Inflammatory macrophage treated with lipopolysaccharide for 1 hour (primary cell): ENCODE measurements at places on chromosomes 3 and 15.

- DNase-seq, result no peak
Observed at GRCh38 chr15:73001840-73002239, 50.4 kb upstream of the NEO1 start.

DNA sequence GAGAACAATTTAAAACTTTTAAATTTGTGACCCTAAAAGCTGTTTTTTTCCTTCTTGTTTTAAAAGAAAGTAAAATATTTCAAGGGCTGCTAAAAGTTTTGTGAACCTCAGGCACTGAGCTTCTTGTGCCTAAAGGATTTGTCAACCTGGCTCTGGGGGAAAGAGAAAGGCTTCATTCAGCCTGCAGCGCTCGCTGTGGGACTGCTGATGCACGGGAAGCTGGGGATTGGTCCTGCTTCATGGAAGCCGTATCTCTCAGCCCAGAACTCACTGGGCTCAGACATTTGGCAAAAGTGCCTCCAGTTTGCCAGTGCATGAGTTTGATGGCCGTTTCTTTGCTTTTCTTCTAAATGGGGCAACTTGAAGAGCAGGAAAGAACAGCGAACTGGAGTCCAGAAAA, 30.8 kb downstream of the TPRG1 start:
- DNase-seq, result no peak

DNA sequence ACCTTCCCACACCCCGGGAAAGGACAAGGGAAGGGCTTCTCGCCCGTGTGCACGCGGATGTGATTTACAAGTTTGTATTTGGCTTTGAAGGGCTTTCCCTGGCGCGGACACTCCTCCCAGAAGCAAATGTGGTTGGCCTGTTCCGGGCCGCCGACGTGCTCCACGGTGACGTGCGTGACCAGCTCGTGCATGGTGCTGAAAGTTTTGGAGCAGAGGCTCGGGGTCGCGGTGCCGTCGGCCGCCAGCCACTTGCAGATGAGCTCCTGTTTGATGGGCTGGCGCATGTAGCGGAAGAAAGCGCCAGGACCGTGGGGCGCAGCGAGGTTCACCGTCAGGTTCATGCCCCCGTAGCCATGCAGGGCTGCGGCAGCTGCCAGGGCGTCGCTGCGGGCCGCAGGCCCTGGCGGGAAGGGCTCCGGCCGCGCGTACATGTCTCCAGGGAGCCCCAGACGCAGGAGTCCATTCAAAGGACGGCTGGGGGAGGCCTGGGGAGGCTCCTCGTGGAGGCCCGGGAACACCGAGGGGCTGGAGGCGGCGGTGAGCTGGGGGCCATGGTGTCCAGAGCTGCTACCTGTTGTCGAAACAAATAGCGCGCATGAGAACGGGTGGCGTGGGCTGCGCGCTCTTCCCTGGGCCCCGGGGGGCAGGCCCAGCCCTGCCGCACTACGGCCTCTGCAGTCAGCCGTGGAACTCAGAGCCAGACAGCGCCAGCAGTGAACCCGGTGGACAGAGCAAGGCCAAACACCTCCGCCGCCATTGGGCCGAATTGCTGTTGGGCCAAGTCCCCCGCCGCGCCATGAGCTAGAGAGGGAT, 10.2 kb downstream of the ZIC4 start:
- DNase-seq, result no peak

DNA sequence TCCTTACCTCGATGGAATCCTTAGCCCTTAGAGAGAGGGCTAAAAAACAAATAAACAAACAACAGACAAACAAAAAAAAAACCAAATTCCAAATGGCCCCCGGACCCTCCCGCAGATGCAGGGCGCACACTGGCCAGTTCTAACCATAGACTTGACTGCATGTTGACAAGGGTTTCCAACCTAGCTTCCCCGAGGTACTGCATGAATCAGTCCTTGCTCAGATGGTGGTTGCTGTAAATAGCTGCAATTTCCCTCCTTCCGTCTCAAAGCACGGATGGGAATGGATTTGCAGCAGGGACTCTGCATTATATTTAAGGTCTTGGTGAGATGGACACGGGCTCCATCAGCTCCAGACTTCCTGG, 162.8 kb downstream of the CD47 start:
- peak; percentile 35 for DNase-seq

DNA sequence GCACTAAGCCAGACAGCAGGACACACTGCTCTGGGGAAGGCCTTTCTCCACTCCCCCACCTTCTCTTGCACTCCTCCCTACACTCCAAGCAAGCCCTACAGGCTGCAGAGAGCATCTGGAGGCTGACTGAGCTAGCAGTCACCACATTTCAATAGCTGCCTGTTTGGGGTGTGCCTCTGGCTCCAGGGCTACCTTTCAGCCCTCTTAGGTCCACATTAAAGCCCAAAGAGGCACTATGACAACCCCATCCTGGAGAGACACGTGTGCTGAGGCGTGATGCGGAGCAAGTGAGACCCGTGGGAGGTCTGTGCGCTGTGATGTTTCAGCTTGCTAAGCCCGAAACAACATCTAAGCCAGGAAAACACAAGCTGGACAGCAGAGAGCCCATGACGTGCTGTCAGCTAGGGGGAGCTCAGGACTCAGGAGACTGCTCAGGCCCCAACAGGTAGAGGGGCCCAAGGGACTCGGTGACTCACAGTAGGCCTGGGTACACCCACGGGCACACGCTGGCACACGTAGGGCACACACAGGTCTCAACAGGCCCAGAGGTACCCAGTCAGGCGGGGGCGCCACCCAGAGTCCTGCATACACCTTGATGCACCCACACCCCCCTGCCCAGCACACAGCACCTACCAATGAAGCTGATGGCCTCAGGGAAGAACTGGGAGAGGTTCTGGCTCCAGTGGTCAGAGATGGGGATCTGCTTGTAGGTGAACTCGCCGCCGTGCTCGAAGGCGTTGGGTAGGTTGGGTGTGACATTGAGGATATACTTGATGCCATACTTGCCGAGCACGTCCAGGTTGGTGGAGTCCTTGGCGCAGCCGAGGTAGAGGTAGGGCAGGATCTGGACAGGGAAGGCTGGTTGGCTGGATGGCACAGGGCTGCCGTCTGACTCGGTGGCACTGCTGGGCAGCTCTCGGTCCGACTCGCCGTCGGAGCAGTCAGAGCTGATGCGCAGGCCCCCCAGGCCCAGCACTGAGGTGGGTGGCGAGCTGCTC, 2.8 kb downstream of the DUSP7 start:
- DNase-seq, result peak; percentile 11

GRCh38 chr3:57794501-57794900, 38.4 kb downstream of the SLMAP start:
- DNase-seq, result no peak

- DNase-seq, result no peak
Observed at GRCh38 chr3:170274641-170275040, 52.4 kb downstream of the PRKCI start.

DNA sequence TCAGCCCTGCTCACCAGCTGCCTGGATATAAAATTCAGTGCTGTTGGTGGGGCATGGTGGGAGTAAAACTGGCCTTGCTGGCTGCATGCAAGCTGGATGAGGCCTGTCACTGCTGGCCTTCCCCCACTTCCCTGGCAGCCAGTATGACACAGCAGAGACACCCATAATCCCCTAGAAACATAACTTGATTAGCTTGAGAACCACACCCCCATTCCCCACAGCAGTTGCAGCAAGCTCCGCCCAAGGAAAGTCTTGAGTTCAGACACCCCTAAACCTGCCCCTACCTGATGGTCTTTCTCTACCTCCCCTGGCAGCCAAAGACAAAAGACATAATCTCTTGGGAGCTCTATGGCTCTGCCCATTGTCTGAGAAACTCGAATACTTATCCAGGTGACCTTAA, 405.1 kb upstream of the NECTIN3 start:
- no peak for DNase-seq

- no peak for DNase-seq
Observed at GRCh38 chr3:64988188-64988587, 300.4 kb upstream of the ADAMTS9 start.

DNA sequence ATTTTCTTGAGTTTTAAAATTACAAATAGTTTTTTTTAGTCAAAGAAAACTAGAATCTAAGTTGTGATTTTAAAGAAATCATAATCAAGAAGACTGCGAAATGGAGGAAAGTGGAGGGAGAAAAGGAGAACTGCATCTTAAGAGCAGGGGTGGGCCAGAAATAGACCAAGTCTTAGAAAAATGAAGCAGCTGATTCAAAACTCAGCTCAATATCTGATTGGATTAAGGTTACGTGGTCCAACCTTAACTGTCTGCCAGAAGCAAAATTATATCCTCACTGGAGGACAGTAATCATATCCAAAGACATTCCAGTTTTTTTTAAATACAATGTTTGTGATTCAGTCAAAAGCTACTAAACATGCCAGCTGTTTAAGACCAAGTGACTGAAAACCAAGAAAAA, 41.4 kb downstream of the CHSY1 start:
- DNase-seq, result no peak

GRCh38 chr3:85670634-85671205, 711.9 kb downstream of the CADM2 start:
- DNase-seq, result no peak

DNA sequence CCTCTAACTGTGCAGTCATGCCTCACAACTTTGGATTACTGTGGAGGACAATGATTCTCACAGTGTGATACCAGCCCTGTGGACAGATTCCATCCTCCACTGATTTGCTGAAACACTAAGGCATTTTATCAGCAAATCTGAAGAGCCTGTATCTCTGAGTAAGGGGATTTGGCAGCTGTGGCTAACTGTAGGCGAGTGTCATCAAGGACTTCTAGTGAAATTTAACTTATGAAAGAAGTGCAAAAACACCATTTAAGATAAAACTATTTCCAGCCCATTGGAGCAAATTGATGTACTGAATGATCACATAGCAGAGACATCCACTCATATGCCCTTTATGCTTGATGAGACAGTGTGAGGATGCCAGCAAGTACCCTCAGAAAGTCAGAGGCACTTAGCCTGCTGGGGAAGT, 13.9 kb upstream of the TMPRSS7 start:
- no peak for DNase-seq

- peak; percentile 77 for DNase-seq
Observed at GRCh38 chr3:25594007-25594502, 70.7 kb downstream of the TOP2B start.

DNA sequence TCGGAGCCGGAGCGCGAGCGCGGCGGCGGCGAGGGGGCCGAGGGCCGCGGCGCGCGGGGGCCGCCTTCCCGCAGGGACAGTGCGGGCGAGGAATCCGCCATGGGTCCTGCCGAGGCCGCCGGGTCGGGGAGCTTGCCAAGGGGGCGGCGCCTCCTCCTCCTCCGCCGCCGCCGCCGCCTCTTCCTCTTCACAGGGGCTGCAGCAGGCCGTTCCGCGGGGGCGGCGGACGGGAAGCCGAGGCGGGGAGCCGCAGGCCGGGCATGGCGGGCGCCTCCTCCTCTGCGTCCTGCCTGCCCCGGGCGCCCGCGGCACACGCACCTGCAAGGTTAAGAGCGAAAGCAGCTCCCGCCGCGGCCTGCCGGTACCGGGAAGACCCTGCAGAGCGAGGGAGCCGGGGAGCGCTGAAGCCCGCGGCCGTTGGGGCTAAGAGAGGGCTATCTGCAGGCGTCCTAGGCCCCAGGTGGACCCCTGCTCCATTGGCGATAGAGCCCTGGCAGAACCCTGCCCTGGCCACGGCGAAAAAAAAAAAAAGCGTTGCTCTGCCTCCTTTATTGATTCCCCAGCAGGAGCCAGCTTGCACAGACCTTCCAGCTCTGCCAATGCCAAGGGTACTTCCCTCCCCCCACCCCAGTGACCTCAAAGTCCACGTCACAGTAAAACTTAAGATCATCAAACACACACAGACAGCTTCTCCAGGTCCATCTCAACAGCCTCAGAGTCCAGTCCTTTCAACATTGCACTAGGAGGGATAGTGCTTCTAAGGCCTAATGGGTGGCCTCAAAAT, at the start of gene LYSMD2:
LYSMD2 (minus strand) TSS at position 134 of the 784 bp plus-strand sequence; CDS start at position 101, 33 bp downstream.
- no peak for DNase-seq

- DNase-seq, result no peak
Observed at GRCh38 chr3:178930116-178930515, 141.5 kb downstream of the ZMAT3 start.

- no peak for DNase-seq
Observed at GRCh38 chr15:49042165-49042564, 4.1 kb downstream of the SECISBP2L start.

GRCh38 chr3:183253528-183254486, 754 bp downstream of the B3GNT5 start:
- DNase-seq, result peak; percentile 48

GRCh38 chr3:180414157-180414556, 187.8 kb upstream of the TTC14 start:
- DNase-seq, result no peak

DNA sequence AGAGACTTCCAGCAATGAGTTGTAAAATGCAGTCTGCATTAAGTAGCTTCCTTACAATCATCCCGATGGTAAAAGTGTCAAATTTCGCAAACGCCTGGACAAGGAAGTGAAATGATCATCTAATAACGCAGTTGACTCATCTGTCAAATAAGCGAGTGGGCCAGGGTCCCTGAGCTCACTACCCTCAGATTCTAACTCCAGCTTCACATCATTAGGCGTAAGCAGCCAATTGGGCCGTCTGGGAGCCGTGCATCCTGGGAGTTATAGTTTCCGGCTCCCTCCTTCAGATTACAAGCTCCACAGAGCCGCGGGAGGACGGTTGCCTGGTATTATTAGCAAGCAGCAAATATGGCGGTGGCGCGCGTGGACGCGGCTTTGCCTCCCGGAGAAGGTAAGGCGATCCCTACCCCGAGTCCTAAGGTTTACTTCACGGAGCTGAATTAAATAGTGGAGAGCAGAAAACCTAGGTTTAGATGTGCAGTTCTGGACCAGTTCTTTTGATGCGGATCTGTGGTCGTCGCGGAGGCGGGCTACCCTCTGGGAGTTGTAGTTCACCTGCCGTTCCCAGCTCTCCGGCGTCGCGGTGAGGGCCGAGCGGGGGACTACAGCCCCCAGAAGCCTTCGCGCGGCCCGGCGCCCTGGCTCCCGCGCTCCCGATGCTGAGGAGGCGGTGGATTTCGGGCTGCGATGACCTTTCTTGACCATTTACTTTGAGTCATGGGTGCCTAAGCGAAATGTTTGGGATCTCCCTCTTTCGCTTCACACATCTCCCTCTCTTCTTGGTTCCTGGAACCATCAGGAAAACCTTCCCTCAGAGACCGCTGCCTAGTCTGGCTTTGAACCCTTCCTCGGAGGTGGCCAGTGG, at the start of gene CEP97:
CEP97 (plus strand) TSS at position 286 of the 865 bp plus-strand sequence; CDS start at position 349, 63 bp downstream.
- peak; percentile 92 for DNase-seq

DNA sequence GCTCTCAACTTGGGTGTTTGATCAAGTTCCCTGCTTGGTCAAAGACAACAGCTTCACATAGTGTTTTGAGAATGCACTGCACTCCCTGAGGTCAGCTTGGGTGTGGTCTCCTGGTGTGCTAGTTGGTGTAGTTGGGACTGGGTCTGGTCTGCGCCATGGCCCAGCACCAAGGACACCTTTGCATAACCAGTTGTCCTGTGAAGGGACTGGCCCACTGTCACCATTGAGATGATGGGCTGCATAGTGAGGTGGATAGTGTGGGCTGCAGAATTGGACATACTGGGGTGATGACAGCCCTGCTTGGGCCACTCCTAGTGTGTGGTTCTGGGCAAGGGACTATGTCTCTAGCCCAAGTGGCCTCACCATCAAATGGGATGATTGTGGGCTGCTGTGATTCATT, 9.5 kb downstream of the RPSA start:
- no peak for DNase-seq

DNA sequence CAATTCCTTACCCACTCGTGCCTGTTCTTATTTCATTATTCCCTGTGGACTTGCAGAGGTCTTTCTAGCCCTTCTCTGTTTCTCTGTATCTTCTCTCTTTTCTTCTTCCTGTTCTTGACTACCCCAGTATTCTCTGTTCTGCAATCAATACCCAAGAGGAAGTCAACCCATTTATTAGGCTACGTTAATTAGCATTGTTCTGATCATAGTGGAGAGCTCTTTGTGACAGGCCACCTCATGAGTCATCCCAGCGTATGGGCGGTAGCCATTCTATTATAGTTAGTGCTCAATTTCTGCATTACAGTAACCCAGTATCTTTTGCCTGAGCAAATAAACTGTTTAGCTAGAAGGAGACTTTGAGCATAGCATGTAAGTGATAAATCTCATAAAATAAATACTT, 259.5 kb upstream of the GRM7 start:
- no peak for DNase-seq
